ENCODE measurements at places on chromosomes 16 and 17.

GRCh38 chr16:72132726-72133125 lies 39.1 kb downstream of the DHX38 start:
- DNase-seq, result no peak

- no peak for DNase-seq
Observed at GRCh38 chr16:59341368-59341767, 607.3 kb upstream of the GOT2 start.

- no peak for DNase-seq
Observed at GRCh38 chr17:33528846-33529245, 235.8 kb upstream of the ASIC2 start.

- no peak for DNase-seq
Observed at GRCh38 chr17:17042851-17043460, 699 bp downstream of the MPRIP start.

DNA sequence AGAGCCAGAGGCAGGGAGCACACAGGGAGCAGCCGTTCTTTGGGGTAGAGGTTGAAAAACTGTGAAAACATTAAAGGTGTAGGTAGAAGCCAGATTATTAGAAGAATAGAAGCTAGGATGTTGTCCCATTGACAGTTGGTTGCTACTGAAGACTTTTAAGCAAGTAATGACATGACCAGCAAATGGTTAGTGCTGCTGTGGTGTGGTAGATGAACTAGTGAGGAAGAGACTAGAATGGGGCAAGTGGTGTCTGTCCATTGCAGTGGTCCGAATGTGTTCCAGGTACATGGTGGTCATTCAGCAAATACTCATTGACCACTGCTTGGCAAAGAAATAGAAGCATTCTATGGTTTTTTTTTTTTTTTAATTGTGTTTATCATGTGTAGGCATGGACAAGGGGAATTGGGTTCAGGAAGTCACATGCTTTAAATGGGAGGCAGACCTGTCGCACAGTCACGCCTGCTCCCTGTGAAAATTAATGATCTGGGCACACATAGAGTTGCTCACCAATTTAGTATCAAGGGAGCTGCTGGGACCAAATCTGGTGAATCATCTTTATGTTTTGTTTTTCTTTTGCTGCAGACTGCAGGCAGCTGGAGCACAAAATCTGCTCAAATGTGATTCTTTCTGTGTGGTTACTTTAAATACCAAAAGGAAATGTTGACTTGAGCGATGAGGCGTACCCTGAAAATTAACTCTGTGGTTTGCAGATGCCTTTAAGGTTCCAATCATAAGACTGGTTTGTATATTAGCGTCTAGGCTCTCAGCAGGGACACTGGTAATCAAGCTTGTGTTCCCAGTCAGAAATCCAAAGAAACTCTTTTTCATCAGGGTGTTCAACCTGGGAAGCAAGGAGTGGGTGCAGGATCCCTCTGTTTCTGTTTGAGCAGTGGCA lies 30.7 kb downstream of the YPEL2 start:
- no peak for DNase-seq

- no peak for DNase-seq
Observed at GRCh38 chr17:58227733-58228132, 8.7 kb upstream of the MKS1 start.

- DNase-seq, result no peak
Observed at GRCh38 chr17:41617698-41618097, 5.1 kb upstream of the KRT16 start.

- DNase-seq, result no peak
Observed at GRCh38 chr17:74484066-74484465, 17.6 kb downstream of the CD300A start.

GRCh38 chr17:45135978-45136791 lies 698 bp downstream of the ACBD4 start:
- no peak for DNase-seq

- DNase-seq, result no peak
Observed at GRCh38 chr17:41167561-41167960, 460 bp downstream of the KRTAP4-3 start.

DNA sequence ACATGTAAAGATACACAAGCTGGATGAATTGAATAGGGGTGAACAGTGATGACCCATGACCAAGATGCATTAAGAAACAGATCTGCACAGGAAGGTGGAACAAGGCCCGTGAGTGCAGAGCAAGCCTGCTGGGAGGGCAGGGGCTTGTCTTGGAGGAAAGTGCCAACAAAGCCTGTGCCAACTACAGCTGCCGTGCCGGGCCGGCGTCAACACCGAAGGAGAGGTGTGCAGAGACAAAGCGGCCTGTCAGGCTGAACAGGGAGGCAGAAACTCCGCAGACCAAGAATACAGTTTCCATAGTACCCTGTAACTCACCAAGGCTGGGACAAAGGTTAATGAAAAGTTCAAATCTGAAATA lies 46.7 kb downstream of the ANKRD11 start:
- DNase-seq, result no peak

DNA sequence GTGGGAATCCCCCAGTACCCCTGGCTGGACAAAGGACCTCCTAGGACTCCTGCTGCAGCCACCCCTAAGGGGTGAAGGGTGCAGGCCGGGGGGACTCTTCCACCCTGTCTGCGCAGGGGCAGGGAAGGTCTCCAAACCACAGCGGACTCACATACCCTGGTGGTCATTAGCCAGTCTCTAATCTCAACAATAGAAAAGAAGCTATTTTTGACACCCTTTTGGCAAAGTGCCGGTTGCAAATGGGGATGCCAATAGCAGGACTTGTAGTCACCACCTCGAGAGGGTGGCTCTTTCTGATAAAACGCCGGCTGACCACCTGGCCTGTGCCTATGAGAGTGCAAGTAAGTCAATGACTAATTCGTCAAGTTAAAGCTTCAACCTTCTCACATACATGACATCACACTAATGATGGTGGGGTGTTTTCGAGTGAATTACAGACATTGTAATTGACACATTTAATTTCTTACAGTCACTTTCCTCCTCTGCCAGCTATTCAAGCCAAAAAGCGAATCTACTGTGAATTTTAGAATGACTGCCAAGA lies 23.1 kb upstream of the DNAH17 start:
- no peak for DNase-seq

DNA sequence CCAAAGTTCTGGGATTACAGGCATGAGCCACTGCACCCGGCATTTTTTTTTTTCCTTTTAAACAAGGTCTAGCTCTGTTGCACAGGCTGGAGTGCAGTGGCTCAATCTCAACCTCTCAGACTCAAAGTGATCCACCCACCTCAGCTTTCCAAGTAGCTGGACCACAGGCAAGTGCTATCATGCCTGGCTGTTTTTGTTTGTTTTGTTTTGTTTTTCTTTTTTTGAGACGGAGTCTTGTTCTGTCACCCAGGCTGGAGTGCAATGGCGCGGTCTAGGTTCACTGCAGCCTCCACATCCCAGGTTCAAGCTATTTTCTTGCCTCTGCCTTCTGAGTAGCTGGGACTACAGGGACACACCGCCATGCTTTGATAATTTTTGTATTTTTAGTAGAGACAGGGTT lies 19.1 kb upstream of the ZC3H7A start:
- no peak for DNase-seq

DNA sequence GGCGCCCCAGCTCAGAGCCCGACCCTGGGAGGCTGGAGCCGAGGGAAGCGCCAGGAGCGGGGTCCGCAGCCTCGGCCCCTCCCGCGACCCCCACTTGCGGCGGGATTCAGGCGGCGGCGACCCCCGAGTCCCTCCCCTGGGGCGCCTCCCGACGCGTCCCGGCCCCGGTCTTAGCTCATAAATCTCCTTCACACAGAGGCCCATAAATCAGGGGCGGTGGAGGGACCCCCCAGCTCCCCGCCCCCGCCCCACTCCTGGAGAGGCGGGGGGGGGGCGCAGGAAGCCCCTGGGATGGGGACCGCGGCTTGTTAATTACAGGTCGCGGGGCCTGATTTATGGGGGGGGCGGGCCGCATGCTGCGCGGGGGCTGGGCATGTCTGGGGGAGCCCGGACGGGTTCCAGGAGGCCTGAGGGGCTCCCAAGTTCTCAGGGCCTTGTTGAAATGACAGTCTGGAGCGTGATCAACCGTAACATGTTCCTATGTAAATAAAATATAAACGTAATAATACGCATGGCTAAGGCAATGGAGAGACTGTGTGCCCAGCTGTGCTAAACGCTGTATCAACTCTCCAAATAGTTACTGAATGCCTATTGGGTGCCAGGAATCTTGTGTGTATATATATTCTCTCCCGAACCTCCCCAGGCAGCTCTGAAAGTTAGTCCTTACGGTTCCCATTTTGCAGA lies 10.0 kb upstream of the BHLHA9 start:
- no peak for DNase-seq

DNA sequence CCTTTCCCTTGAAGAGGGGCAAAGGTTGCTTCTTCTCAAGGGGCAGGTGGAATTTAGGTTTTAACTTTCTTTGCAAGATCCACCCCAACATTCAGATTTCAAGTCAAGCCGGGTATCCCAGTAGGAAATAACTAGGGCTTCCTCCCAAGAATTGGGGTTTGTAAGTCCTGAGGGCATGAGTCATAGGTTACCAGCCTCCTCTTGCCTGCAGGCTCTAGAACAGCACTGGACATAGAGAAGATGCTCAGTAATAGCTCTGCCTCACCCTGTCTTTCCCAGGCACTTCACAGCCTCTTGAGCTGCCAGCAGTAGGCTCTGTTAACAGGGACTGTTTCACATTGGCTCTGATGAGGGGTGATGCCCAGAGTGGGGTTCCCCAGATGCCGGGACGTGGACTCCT lies 35.8 kb upstream of the ZFP90 start:
- DNase-seq, result no peak

GRCh38 chr17:68184141-68184571 lies 63.7 kb upstream of the AMZ2 start:
- DNase-seq, result no peak

DNA sequence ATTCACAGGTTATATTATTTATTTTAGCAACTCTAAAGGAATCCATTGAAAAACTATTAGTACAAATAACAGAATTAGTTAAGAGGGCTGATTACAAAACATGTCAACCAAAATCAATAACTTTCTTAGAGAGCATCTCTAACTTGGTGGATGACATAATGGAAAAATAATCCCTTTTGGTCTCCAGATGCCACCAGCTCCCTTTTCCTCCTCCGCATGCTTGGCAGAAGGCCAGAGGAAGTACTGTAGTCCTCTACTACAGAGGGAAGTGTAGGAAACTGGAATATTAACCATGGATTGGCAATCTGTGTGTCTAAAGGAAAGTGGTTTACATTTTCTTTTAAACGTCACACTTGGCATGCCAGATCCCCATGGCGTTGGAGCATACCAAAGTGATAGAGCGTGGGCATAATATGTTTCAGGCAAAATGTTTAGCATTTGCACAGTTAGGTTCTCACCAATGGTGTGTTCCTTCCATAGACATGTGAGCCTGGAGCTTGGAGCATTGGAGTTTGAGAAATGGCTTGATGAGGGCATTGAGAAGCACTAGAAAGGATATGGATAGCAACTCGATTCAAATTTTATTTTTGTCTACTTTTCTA lies 106.3 kb downstream of the PRKCB start:
- DNase-seq, result no peak

GRCh38 chr17:55334285-55334684 lies 69.5 kb downstream of the HLF start:
- DNase-seq, result no peak

- no peak for DNase-seq
Observed at GRCh38 chr16:17002565-17002964, 468.2 kb downstream of the XYLT1 start.

DNA sequence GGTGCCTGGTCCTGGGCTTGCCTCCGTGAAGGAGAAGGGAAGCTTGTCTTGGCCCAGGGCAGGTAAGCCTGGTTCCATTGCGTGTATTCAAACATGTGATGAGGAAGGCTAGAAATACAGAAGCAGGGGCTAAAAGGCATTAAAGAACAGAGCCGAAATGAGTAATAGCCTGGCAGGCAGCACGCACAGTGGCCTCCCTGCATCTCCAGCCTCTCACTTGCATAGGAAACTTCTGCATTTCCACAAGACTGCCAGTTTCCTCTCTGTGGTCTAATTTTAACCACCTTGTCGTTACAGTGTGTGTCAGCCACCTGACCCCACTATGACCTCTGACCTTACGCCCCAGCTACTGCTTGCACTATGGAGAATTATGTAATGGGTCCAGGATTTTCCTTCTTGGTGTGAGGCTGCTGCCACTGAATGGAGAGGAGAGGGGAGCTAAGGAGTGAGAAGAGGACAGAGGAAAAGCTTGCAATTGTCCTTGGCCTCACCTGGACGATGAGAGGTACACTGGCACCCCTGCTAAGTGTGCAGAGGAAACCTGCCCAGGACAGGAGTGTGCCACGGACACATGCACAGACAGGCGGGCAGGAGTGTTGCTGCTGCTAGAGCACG lies 32.8 kb downstream of the HIC1 start:
- peak; percentile 30 for DNase-seq

- no peak for DNase-seq
Observed at GRCh38 chr17:44171931-44172455, 1.5 kb downstream of the ASB16 start.

DNA sequence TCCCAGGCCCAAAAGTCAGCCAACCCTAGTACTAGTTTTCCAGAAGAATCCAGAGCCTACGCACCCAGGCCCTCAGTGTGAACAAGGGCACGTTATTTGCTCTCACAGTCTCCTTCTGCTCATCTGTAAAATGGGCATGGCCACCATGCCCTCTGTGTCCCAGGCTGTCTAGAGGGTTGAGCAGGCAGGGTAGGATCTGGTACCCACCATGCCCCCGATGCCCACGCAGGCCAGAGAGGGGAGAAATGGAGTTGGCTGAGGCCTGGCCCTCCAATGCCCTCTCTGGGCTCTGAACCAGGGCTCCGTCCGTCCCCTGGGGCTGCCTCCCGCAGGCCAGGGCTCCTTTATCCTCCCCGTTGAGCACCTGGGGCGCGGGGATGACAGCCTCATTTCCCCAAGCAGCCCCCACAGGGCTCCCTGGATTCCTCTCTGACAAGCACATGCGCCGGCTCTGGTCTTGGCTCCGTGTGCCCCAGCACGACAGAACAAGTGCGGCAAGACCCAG lies 9.1 kb upstream of the BAHCC1 start:
- DNase-seq, result no peak

- peak; percentile 84 for DNase-seq
Observed at GRCh38 chr17:56913867-56914580, at the start of gene TRIM25. Gene TRIM25 (minus strand): TSS chr17:56914049. CDS start chr17:56913988, 61 bp downstream.

DNA sequence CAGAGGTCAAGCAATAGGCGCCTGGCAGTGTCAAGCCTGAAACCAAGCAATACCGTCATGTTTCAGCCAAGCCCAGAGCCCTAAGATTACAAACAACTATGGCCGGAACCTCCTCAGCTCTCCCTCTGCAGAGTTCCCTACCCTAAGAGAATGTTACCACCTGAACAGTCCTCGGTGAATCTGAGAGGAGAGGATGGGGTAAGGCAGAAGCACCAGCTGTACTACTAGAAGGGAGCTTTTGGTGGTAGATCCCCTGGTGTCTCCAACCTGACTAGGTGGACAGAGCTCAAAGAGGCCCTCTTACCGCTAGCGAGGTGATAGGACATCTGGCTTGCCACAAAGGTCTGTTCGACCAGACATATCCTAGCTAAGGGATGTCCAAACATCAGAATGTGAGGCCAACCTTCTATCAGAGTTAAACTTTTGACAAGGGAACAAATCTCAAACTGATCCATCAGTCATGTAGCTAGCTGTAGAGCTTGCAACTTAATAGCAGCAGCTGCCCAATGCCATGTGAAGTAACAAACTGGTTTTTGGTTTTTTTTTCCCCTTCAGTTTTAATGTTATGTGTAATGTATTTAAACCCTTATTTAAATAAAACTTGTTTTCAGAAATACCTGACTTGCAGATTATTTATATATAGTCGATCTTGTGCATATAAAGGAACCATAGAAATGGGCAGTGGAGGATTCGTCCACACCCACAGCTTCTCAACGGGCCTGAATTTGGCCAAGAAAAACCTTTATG lies 2.5 kb downstream of the EIF1 start:
- no peak for DNase-seq

Data from activated naive CD8-positive, alpha-beta T cell treated with anti-CD3 and anti-CD28 coated beads, Interleukin-2, amount 50 U/mL, for 16 hours (primary cell).